ENCODE measurements at places on chromosomes 4 and X. TPM values are rescaled to one million over a fixed set of nuclear protein-coding genes. Genes with fewer than 3 reads are reported as not detected.

CT83 gene
- total RNA-seq, result not detected

- no peak for DNase-seq
- H3K4me3 ChIP-seq, result no peak overlapping the region
- no peaks in the 10 kb centered on the region for H3K4me1 ChIP-seq
- H3K27me3 ChIP-seq, result no peaks in the 10 kb centered on the region
- H3K36me3 ChIP-seq, result no peaks in the 10 kb centered on the region
- no peak overlapping the region for H3K27ac ChIP-seq
These were observed 16.5 kb downstream of the CXCL1 start for GRCh38 chr4:73885574-73886267.

GRCh38 chr4:186820391-186820891, 96.8 kb upstream of the FAT1 start:
- H3K27me3 ChIP-seq, result no peaks in the 10 kb centered on the region
- H3K4me3 ChIP-seq, result no peak overlapping the region
- no peak overlapping the region for H3K27ac ChIP-seq
- no peak for DNase-seq

- H3K4me3 ChIP-seq, result no peak overlapping the region
- no peak for DNase-seq
- no peaks in the 10 kb centered on the region for H3K27me3 ChIP-seq
- H3K36me3 ChIP-seq, result no peaks in the 10 kb centered on the region
These were observed 56.6 kb upstream of the WDR1 start for GRCh38 chr4:10173037-10173753.

HELQ gene
- total RNA-seq, result 14.4 TPM

DNA sequence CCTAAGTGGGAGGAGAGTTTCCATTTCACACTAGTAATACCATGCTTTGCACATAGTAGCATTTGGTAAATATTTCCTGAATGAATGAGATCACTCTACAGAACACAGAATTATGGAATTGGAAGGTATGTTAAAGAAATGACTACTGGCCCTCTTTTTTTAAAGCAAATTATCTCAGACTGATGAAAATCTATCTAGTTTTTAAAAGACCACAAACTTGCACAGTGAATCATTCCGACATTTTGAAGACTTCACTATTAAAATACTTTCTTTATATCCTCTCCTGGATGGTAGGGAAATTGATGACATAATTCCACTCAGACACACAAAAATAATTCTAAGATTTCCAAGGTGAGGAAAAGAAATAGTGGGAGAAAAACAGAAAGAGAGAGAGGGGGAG, 68.4 kb upstream of the ETNPPL start:
- H3K36me3 ChIP-seq, result no peaks in the 10 kb centered on the region
- H3K4me3 ChIP-seq, result no peak overlapping the region
- DNase-seq, result no peak

DNA sequence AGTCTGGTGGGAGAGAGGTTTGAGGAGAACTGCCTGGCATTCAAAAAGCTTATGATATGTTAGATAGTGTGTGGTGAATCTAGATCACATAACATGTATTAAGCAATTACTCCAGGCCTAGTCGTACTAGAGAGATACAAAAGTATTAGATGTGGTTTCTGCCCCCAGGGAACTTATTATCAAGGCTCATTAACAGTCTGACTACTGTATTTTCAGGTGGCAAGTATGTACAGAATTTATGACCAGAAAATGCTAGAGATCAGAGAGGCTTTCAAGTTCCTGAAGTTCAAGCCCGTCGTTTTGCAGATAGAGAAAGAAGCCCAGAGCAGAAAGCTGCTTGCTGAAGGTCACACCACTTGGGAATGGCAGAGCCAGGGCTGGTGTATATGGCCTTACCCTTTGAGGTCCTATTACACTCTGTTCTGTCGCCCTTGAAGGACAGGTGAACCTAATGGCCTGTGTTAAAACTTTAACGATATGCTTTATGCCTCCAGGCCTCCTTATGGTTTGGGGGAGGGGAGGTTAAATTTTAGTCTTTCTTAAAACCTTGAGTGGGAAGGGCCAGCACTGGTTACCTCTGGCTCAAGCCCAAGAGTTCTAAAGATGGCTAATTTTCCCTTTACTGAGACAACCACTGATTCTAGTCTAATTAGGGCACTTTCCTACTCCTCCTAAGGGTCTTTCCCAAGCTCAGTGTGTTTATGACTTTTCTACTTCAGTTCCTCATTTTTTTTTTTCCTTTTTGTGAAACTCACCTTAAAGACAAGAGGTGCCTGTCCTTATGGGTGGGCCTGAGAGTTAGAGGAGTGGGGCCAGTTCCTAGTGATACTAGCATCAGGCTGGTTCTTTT, 19.9 kb downstream of the TMEM164 start:
- DNase-seq, result no peak
- no peak overlapping the region for H3K27ac ChIP-seq
- no peaks in the 10 kb centered on the region for H3K27me3 ChIP-seq
- H3K4me1 ChIP-seq, result no peaks in the 10 kb centered on the region
- no peaks in the 10 kb centered on the region for H3K36me3 ChIP-seq

GRCh38 chr4:7244331-7244665, 52.0 kb downstream of the SORCS2 start:
- no peaks in the 10 kb centered on the region for H3K4me1 ChIP-seq
- H3K36me3 ChIP-seq, result no peaks in the 10 kb centered on the region
- no peak overlapping the region for H3K4me3 ChIP-seq
- H3K27me3 ChIP-seq, result no peaks in the 10 kb centered on the region
- DNase-seq, result no peak

Data from breast epithelium (tissue), 4 donors.